ENCODE measurements at places on chromosomes 1 and 21. TPM values are rescaled to one million over a fixed set of nuclear protein-coding genes. Genes with fewer than 3 reads are reported as not detected.
A peak's percentile ranks its signal among the peaks of the same experiment; 100 is the strongest.

DNA sequence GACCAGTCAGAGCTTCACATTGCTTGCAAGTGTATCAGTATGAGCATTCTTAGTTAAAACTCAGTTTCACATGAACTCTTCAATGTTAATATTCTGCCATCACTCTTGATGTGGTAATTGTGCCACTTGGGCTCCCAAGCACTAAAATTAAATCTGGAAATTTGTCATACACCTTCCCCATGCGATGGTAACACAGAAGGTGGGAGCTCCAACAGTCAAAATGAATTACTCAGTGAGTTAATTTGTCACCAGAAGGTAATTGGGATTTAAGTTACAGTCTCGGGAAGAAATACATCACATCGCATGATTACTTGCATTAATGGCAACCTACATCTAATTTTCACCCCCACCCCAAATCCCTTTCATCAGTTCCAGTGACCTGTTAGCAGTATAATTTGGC is 376.5 kb upstream of the DAB1 start:
- no peak for DNase-seq

The SH2D5 gene
- total RNA-seq: 1.5 TPM

DNA sequence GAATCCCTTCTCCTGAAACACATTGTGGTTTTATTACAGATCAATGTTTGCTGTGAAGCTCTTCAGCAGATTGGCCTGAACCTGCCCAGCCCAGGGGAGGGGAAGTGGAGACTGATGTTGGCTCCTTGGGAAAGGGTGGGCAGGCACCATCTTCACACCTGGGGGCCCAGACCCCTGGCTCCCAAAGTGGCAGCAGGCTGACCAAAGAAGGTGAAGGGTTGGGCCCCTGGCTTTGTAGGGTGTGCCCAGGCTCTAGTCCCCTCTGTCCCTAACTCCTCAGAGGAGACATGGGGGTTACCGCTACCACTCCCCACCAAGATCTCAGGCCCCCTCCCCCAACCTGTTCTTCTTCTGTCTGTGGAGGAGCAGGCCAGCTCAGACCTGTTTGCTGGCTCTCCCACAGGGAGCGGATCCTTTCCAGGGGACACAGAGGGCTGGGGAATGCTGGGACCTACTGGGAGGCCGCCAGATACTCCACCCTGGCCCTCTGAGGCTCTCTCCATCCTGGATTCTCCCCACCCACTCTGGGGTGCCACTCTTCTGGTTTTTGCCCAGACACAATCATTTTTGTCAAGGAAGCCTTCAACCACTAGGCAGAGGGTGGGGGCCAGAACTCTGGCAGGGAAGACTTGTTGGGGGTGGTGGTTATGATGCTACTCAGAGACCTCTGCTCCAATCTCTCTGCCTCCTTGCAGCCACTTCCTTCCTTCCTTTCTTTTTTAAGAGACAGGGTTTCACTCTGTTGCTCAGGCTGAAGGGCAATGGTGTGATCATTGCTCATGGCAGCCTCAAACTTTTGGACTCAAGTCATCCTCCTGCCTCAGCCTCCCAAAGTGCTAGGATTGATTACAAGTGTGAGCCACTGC is 5.0 kb upstream of the EFNA3 start:
- DNase-seq: no peak

- DNase-seq: peak; percentile 49
These were observed 15.1 kb upstream of the PODN start for GRCh38 chr1:53046930-53047329.

- no peak for DNase-seq
These were observed 151.9 kb downstream of the HMCN1 start for GRCh38 chr1:185886046-185886445.

DNA sequence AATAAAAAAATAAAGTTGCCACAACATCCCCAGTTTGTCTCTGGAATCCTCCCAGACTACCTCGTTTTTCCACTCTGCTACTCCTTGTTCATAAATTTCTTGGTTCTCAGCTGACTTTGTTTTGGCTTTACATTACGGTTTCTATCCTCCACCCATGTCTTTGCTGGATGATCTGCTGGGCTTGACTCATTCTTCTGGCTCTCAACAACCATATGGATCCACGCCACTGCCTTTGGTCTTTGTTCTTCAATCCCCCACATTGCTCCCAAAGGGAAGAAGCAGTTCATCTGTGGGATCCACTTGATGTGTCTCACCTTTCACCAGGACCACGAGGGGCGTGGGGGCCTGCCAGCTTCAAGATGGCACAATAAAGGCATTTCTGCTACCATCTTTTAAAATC is 67.1 kb upstream of the NBL1 start:
- DNase-seq: no peak

DNA sequence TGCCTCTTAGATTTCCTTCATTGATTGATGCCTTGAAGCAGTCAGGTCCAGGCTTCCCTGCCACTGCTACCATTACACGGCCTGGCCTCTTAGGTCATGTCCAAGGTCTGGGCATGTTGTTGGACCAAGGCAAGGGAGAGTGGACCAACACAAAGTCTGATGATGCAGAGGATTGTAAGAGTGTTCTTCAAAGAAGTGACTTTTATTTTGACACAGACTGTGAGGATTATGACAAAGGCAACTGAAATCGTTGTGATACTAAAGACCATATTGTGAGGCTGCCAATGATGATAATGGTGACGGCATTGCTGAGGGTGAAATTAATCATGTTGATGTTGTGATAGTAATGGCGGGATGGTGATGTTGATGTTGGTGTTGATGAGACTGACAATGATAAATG is 149.5 kb downstream of the GRIK3 start:
- DNase-seq: no peak

GRCh38 chr1:234977875-234978396 is 150.7 kb downstream of the TOMM20 start:
- no peak for DNase-seq

The PARS2 gene
- total RNA-seq: 7.5 TPM

- DNase-seq: no peak
These were observed 11.1 kb upstream of the ATF3 start for GRCh38 chr1:212597487-212597886.

DNA sequence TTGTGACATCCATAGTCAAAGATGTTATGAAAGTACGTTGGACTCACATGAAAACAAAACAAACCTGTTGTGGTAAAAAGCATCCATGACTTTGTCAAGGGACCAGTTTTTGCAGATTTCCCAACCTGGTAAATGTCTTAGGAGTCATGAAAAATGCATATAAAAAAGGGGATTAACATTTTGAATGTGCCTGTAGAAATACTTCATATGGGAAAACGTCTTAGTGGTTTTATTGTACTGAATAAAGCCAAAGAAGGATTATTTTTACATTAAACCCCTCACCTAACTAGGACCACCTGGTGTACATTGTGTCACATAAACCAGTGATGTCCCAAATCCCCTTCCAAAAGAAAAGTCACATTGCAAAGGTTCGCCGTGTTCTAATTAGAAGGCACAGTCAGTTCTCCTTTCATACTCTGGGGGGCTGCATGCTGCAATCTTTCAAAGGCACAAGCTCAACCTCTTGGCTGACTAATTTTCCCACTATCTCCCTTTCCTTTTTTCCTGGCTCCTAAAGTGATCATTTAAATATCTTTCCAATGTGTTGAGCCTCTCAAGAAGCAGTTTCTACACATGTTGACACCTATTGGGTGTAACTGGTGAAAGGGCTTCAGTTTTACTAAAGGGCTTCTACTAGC is 119.8 kb upstream of the SPAG17 start:
- DNase-seq: no peak

The SAMD11 gene
- 29.5 TPM for total RNA-seq

The HES3 gene
- total RNA-seq: not detected

The HSPA13 gene
- total RNA-seq: 43.7 TPM

- DNase-seq: no peak
These were observed 749.1 kb upstream of the TPTE start for GRCh38 chr21:9772348-9772672.

Measured in spinal cord (tissue), 10 donors.